ENCODE measurements at places on chromosomes 16 and 17.

GRCh38 chr17:76142585-76143041 lies 1.6 kb upstream of the FOXJ1 start:
- no peak for DNase-seq

DNA sequence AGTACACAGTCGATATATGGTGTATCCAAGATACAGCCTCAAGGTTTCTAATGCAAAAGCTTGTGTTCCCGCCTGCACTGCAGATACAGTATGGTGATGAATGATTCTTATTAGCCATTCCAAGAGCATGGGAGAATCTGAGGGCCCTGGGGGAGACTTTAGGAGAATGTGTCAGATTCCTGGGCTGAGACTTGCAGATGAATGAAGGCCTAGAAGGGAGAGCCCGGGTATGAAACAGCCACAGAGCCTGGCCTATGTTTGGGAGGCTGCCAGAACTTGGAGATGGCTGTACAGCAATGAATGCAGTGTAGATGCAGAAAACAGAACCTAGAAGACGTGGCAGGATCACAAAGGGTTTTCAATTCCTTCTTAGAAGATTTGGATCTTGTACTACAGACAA lies 510.7 kb downstream of the HAPSTR1 start:
- DNase-seq: no peak

DNA sequence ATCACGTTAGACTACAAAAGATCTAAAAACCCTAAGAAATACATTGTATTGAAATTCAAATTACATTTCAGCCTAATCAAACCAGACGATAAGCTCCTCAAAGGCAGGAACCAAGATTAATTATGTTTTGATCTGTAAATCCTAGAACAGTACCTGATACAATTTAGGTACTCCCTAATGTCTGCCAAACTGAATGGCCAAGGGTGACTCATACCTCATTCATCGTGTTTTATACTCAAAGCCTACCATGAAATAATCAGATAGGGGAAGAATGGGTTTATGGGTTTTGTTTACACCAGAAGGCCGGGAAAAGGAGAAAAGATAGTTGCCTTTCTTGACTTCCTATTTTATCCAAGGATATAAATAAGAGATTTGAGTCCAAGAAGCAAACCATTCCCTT lies 19.3 kb downstream of the MMD start:
- no peak for DNase-seq

DNA sequence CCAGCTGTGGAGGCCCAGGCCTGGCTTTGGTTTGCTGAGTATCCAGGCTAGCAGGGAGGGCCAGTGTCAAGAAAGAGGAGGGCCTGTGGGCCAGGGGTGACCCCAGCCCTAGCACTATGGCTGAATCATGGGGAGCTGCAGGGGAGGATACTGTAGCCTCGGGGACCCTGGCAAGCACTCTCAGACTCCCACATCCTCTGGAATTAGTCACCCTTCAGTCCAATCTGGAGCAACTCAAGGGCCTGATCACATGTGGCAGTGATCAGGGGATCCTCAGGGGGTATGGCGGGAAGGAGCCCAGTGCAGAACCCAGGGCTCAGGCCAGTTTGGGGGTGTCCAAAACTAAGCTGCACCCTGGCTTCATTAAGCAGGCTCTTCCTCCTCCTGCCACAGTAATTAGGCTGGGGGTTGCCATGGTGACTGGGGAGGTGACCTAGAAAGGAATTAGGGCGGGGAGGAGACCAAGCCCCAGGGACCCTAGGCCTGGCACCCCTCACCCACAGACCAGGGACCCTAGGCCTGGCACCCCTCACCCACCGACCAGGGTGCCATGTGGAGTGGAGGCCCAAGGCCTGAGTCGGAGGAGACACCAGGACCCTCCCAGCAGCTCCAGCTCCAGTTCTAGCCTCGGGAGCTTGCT lies 5.8 kb downstream of the NLGN2 start:
- DNase-seq: peak; percentile 67

DNA sequence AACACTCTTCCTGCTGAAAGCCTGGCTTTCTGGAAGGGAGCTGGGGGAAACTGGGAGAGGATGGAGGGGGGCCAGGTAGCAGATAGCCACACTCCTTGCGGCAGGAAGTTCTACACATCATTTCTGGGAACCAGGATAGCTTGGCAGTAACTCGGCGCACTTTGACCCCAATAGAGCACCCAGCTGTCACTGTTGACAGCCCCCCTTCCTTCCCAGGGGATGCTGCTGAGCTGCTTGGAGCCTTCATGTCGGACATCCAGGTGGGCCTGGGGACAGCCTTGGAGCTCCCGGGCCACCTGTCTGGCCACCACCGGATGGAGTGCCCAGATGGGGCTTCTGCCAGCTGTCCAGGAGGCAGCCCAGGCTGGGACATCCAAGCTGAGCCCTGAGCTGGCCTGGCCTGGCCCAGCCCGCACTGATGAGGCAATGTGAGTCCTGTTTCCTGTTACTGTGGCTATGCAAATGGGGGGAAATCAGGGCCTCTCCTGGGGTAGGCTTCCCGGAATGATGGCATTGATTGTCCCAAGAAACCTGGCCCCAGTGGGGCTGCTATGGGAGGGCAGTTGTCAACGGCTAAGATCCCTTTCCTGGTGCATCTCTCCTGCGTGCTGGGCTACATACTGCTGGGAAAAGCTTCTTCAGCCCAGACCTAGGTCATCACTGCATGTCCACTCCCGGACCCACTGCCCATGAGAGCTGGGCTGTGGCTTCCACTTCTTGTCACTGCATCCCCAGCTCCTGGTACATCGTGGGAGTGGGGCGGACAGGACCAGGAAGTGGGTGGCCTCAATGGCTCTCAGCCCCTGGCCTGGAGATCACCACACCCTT lies 50.0 kb downstream of the SOCS1 start:
- DNase-seq: peak; percentile 64

GRCh38 chr17:79927688-79928501 lies 88.7 kb upstream of the CBX4 start:
- DNase-seq: no peak

GRCh38 chr16:29900888-29901606 lies 759 bp downstream of the ASPHD1 start:
- no peak for DNase-seq

DNA sequence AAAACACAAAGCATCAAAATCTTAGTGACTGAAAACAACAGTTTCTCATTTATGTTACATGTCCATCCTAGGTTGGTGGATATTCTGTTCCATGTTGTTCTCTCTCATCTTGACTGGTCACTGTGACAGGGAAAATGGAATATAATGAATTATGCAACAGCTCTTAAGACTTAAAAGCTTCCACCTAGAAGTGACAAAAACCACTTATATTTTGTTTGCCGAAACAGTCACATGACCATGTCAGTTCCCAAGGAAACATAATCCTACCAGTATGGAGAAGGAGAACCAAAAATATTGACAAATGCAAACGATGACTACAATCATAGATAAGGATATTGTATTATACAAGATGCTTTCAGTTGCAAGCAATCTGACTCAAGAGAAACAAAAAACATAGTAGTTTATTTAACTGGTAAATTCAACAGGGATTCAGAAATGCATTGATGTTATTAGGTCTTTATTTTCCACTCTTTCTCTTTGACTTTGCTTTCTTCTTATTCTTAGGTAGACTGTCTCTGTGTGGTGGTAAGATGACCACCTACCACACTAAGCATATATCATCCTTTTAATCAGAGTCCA lies 103.8 kb downstream of the SSH2 start:
- DNase-seq: no peak

DNA sequence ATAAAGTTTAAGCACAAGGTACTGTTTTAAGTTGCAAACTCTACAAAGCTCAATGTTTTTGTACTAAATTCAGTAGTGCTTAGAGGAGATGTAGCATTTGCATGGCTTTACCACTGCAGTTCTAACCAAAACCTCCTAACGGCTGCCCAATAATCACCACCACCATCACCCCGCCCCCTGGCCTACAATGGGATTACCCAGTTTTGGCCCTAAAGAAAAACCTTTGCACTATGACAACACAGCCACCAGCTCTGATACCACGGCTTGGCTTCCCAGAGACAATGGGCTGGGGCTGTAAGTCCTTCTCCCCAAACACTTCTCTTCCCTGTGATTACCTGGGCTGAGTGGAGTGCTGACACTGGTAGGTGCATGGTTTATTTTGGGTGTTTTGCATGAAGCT lies 58.4 kb upstream of the MTMR4 start:
- no peak for DNase-seq

GRCh38 chr16:31423241-31423640 lies 4.9 kb downstream of the COX6A2 start:
- DNase-seq: no peak

GRCh38 chr17:40803617-40804082 lies 3.9 kb upstream of the KRT28 start:
- DNase-seq: peak; percentile 91

- no peak for DNase-seq
Observed at GRCh38 chr16:50002190-50002589, 22.8 kb upstream of the CNEP1R1 start.

DNA sequence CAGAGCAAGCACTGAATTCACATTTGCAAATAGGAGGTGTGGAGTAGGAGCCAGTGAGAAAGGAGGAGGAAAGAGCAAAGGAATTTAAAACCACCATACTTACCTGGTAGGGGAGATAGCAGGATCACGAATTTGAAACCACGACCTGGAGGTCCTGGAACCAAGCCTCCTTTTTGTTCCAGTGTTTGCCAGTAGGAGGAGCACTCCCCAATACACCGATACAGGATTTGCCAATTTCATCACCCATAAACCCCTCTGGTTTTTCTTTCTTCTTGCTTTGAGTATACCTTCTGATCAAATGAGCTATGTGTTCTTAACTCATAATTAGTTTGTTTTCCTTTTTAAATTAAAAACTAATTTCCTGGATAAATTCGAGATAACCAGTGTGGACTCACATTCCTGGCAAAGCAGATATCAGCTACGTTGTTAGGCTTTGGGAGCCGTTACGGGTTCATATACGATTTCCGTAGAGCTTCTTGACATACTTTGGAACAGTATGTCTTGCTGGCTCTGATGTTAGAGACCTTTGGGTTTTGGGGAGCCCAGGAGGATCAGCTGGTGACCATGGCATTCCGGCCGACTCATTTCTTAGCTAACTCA lies 22.7 kb downstream of the BCO1 start:
- DNase-seq: peak; percentile 49

DNA sequence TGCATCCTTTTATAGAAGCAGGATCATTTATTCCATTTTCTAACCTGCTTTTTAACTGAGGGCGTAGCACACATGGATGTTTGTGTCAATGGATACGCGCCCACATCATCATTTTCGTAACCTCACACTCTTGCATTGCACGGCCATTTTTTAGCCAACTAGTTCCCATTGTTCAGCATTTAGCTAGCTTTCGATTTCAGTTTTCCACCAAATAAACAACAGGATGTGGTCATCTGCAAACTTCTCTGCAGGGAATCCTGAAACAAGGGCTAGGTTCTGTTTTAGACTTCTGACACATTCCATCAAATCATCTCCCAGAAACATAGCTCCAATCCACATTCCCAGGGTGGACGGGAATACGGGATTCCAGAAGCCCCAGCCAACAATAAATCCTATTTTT lies 6.4 kb downstream of the CYB561 start:
- DNase-seq: peak; percentile 53

DNA sequence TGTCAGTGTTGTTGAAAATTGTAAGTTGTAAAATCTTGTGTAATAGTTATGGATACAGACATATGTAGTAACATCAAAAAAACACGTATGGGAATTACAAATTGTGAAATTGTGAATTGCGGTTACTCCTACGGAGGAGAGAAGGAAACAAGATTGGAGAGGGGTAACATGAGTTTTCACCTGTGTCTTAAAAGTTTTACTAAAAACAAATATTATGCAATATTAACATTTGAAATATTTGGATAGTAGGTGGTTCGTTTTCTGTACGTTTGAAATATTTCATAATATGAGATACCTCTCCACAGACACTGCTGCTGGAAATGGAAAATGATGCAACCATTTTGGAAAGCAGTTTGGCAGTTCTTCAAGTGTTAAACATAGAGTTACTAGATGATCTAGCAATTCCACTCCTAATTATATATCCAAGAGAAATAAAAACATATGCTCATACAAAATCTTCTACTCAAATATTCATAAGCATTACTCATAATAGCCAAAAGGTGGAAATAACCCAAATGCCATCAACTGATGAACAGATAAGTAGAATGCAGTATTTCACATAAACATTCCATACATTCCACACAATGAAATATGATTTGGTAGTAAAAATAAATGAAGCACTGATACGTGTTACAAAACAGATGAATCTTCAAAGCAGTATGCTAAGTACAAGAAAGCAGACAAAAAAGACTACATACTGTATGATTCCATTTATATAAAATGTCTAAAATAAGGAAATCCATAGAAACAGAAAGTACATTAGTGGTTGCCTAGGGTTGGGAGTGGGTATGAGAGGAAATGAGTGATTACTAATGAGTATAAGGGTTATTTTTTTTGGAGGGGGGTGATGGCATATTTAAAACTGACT lies 40.7 kb upstream of the ABCA10 start:
- DNase-seq: no peak

DNA sequence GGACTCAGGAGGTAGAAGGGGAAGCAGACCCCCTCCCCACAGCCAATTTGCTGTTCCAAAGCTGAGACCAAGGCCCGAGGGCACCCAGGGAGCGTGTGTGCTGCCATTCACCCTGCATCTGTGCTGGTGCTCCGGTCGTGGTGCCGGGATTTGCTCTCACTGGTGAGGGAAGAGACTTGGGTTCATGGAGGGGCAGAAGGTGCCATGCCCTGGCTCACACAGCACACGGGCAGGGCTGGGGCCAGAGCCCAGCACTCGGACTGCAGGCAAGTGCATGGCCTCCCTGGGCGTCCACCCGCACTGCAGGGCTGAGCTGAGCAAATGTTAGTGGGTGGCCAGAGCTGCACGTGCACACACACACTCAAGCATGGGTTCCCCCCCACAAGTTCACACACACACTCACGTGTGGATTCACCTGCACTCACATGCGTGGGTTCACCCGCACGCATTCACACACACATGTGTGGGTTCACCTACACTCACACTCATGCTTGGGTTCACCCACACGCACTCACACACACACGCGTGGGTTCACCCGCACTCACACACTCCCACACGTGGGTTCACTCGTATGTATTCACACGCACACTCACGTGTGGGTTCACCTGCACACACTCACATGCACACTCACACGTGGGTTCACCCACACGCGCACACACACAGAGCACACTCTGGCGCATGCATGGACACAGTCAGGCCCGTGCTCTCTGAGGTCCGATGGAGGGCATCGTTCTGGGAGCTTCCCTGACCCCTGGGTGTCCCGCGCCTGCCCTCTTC lies 57.0 kb upstream of the CBFA2T3 start:
- DNase-seq: no peak

Measured in AG20443 (cell line).